ENCODE measurements at places on chromosomes 2 and 18.
A peak's percentile ranks its signal among the peaks of the same experiment; 100 is the strongest.

DNA sequence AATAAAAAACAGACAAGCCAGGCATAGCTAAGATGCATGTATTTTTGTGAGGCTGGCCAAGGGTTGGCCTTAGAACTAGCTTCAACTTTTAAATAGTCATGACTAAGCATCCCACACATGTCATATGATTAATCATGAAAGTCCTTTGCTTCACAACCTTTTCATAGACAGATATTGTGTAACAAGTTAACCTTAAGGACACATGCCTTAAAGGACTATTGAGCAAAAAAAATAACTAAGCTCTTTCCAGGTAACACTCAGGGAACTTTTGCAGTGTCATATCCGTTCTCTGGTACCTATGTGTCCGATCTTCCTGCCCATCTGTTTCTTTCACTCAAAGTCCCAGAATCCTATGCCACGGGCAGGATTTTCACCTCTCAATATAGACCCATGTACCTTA lies 498.4 kb downstream of the STK39 start:
- peak; percentile 41 for DNase-seq

- DNase-seq = peak; percentile 86
Measured at GRCh38 chr2:223835701-223836532, 1.5 kb downstream of the AP1S3 start.

GRCh38 chr18:9613550-9614400 lies 584 bp downstream of the PPP4R1 start:
- peak; percentile 63 for DNase-seq

DNA sequence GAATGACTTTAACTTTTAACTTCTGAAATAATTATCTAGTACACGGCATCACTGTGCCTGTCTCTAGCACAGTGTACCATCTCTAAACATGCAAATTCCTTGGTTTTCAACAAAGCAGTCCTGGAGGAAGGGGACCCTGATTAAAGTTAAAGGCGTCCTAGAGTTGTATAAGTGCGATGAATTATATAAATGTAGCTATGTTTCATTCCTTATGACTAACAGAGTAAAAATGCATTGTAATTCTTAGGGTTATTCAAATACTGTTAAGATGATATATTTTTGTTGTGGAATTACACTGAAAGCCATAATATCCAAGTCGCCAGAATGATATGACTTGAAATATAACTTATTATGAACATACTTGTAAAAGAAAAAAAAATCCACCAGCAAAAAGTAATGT lies 544.9 kb upstream of the LINC00305 start:
- DNase-seq = no peak

DNA sequence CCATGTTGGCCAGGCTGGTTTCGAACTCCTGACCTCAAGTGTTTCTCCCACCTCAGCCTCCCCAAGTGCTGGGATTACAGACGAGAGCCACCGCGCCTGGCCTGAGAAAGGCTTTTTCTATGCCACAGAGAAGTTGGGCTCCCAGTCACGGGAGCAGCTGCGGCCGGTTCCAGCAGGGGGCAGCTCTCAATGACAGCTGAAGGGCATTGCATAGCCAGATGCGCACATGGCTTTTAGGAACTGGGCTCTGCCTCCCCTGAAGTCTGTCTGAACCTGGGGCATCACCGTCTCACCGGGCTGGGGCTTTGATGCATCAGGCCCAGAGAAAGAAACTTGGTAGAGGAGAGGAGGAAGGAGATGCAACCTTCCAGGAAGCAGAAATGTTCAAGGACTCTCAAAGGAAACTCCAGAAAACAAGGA lies 84.2 kb upstream of the LAPTM4A start:
- DNase-seq = peak; percentile 90

DNA sequence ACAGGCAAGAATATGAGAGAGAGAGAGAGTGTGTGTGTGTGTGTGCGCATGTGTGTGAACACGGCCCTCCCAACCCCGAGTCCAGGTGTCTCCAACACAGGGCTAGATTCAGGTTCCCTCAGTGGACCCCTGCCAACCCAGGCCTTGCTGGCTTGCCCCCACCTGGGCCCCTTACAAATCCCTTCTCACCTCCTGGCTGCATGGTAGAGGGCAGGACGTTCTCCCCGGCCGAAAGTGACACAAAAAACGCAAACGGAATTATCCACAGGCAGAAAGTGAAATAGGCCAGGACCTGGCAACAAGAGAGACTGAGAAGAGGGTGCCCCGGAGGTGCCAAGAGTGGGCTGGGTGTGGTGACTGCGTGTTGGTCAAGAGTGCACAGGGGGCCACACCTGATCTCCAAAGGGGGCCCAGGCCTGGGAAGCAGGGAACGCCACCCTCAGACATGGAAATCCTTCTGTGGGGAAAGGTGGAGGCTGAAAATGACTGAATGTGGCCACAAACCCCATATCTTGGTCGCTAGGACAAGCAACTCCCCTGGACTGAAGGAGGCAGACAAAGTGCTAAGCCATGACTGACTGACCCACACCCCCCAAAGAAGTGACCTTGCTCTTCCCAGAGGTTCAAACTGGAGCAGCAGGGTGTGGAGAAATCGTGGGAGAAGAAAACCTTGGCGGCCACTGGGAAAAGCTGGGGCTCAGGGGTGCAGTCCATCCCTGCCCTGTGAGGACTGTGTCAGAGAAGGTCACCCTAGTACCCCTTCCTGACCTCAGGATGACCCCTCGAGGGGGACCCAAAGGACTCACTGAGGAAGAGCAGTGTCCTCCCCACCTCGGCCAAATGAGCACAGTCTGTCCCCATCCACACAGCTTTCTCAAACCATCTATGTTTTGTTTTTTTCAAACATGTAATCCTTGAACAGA lies 5.7 kb downstream of the TEX261 start:
- DNase-seq = no peak

- no peak for DNase-seq
Measured at GRCh38 chr2:189260361-189260814, 80.8 kb upstream of the COL5A2 start.

DNA sequence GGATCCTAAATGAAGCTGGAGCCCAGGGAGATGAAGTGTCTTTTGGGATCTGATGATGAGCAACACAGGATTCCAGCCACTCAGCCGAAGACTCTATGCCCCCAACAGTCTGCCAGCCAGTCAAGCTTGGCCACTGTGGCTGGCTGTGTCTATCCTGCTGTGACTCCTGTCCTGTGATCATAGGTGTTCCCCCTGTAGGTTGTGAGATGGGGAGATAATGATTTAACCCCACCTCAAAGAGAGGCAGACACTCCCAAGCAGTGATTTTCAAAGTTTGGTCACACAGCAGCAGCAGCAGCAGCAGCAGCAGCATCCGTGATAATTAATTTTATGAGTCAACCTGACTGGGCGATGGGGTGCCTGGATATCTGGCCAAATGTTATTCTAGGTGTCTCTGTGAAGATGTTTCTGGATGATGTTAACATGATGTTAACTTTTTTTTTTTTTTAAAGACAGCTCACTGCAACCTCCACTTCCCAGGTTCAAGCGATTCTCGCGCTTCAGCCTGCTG lies 21.4 kb upstream of the RHOB start:
- DNase-seq = no peak

DNA sequence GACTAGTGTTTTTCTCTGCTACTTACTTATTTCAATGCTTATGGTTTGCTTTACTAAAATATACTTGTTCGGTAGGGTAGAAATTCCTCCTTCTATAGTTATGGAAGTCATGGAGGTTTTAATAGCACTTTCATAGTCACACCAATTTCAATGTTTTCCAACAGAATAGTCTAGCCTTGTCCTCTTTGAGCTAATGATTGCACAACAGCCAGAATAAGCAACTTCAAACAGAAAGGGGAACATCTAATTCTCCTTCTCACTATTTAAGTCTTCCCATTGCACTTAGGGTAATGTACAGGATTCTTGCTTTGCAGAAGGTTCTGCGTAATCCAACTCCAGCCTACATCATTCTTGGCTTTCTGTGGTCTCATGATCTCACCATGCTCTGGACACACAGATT lies 287.7 kb upstream of the GCFC2 start:
- DNase-seq = no peak

Measured in suppressor macrophage (primary cell).